ENCODE measurements at places on chromosomes 2 and 18.

- DNase-seq: no peak
These were observed 69.5 kb downstream of the KYNU start for GRCh38 chr2:142946941-142947340.

GRCh38 chr2:216188956-216189355 is 79.8 kb downstream of the XRCC5 start:
- no peak for DNase-seq

- no peak for DNase-seq
These were observed 38.6 kb downstream of the ACOXL start for GRCh38 chr2:110770959-110771431.

- DNase-seq: no peak
These were observed 435.6 kb upstream of the GYPC start for GRCh38 chr2:126220331-126220730.

- no peak for DNase-seq
These were observed 31.1 kb upstream of the GMCL1 start for GRCh38 chr2:69798290-69798908.

- DNase-seq: no peak
These were observed 1272.8 kb upstream of the ZEB2 start for GRCh38 chr2:145792745-145793144.

GRCh38 chr2:8615576-8616281 is 66.1 kb upstream of the ID2 start:
- peak; percentile 48 for DNase-seq

- DNase-seq: no peak
These were observed 72.3 kb downstream of the BARD1 start for GRCh38 chr2:214737188-214737587.

- no peak for DNase-seq
These were observed 77.0 kb downstream of the OTX1 start for GRCh38 chr2:63127594-63127993.

DNA sequence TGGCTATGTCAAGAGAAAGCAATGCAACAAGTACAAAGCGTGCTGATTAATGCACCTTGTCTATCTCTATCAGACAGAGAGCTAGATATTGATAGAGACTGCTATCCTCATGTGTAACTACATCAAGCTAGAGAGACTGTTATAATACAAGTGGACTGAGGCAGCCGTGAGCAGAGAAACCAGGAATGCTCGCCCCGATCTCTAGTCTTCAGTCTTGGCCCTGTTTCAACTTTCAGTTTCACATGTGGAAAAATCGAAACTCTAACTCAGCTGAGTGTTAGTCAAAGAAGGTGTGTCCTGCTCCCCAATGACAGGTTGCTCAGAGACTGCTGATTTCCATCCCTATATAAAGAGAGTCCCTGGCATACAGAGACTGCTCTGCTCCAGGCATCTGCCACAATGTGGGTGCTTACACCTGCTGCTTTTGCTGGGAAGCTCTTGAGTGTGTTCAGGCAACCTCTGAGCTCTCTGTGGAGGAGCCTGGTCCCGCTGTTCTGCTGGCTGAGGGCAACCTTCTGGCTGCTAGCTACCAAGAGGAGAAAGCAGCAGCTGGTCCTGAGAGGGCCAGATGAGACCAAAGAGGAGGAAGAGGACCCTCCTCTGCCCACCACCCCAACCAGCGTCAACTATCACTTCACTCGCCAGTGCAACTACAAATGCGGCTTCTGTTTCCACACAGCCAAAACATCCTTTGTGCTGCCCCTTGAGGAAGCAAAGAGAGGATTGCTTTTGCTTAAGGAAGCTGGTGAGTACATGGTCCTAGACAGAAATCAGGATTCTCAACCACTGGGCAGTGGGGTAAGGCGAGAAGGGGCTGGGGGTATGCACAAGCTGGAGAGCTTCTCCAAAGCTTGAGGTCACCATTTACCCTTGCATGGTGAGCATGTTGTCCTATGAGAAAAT is at the start of gene RSAD2:
Gene RSAD2 (plus strand): TSS at position 376 of the 903 bp plus-strand sequence. CDS start 24 bp downstream, at position 400.
- no peak for DNase-seq

GRCh38 chr2:111967018-111967417 is 68.6 kb downstream of the MERTK start:
- DNase-seq: no peak

DNA sequence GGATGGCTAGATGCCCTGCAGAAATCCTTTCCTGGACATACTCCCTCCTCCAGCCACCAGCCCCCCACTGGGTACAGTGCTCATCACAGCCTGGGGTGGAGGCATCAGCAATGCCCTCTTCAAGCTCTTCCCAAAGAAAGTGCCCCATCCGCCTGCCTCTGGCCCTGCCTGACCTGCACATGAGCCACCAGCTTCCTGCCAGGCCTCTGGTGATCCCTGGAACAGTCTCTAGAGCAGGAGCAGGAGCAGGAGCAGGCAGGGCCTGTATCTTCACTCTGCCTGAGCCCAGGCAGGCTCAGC is 54.1 kb upstream of the CAB39 start:
- no peak for DNase-seq

DNA sequence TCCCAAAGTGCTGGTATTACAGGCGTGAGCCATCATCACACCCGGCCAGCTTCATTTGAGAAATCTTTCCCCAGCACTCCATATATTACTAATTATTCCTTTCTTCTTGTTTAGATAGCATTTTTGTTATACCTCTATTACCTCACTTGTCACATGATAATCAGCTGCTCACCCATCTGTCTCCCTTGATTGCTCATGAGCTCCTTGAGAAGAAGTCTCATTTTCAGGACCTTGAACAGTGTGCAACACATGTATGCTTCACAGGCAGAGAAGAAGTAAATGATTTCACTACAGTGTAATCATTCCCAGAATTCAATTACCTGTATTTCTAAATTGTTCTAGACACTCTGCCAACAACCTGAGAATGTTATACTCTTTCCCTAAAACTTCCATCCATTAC is 6.2 kb downstream of the PAIP2B start:
- DNase-seq: no peak

DNA sequence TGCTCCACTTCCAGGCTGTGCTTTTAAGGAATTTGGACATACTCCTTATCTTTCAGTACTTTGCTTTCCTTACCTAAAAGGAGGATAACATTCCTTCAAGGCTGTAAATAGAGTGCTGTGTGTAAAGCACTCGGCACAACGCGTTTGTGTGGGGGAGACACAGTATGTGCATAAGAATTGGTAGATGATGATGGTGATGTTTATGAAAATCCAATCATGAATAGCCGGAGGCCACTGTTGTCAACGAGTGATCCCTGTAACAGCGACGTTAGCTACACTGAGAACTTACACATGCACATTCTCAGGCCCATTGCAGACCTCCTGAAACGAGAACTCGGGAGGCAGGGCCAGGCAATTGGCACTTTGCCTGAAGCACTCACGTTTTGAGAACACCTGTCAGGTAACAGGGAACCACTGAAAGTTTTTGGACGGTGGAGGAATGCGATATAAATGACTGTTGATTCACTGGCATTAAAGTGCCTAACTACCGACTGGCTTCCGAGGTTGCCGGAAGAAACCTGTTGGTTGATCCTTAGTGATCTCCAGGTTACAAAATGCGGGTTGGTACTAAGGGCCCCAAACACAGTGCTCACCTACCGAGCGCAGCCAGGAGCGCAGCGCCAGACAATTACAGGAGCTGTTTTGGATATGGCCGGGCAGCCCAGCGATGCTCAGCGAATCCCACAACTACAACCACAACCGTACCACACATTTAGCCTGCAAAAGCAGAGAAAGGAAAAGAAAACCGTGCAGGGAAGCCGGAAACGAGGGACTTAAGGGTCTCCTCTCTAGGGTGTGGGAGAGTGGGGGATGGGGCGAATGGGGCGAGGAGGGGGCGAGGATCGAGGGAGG is 1.0 kb upstream of the MAP4K4 start:
- DNase-seq: peak; percentile 71

DNA sequence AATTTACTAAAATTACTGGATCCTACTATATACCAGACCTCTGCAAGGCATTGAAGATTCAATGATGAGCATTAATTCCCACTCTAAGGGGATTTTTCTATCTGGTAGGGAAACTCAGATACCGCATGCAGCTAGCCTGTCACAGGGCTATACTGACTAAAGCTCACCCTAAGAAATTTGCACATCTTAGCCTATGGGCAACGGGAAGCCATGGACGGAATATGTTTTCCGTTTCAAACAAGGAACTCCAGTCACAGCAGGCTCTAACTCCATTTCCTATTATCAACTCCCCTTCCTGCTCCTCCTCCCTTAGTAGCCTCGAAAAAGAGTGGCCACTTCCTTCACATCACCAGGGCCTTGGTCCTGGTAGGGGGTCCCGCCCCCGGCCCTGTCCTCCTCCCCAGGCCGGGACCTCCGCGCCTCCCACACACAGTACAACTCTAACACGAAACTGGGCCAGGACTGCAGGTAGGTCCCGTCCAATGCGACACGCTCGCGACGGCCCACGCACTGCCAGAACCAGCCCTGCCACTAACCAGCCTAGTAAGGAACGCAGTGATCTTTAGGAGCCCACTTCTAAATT is 659 bp upstream of the COX5B start:
- DNase-seq: peak; percentile 86

- DNase-seq: no peak
These were observed 112.9 kb downstream of the CLIP4 start for GRCh38 chr2:29227935-29228675.

- DNase-seq: peak; percentile 84
These were observed 31.3 kb downstream of the KIAA2012 start for GRCh38 chr2:202104286-202104870.

DNA sequence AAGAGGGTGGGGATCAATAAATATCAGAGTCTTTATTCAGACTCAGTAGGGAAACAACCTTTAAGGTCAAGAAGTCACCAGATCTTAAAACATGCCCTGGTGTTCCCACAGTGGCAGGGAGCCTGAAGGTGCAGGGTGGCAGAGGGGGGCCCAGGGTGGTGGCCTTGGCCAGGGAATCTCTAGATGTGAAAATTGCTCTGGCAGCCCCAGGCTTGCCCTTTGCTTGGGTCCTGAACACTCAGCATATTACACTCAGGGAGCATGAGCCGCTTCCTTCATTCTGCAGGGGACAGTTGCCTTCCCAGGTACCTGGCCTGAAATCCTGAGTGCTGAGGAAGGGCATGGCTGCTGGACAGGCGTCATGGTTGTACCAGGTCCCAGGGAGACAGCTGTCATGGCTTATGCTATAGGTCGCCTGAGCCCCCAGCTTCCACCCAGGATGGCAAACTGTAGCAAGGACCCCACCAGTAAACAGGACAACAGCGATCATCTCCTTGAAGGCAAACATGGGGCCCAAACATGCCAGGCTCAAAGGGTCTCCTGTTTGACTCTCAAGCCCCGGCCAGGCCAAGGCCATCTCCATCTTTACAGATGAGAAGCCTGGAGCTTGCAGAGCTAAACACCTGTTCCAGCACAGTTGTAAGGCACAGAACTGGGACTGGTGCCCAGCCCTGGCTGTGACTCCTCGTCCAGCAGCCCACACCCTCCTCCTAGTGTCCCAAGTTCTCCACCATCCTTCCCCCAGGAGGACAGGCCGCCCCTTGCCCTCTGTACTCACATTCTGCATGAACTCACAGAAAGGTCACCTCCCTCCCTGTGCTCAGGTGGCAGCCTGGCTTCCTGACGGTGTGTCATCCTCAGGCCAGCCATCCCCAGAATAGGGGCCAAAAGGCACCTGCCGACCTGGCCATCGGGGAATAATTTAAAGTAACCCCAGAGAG is 14.6 kb downstream of the ABCG8 start:
- DNase-seq: no peak

DNA sequence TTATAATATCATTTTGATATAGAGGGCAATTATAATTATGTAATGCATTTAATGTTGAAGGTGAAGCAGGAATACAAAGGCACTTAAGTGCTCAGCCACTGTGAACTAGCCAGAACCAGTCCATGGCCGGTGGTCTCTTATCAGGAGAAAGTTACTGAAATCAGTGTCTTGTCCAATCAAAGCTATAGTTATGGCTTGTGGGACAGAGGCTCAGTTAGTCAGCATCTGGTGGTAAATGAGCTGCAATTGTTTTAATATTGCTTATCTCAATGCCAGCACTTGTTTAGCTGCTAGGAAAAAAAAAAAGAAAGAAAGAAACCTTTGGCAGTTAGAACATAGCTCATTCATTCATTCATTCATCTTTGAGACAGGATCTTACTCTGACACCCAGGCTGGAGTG is 3.8 kb upstream of the ALS2 start:
- no peak for DNase-seq

GRCh38 chr2:183993052-183993451 is 605.3 kb upstream of the ZNF804A start:
- no peak for DNase-seq

DNA sequence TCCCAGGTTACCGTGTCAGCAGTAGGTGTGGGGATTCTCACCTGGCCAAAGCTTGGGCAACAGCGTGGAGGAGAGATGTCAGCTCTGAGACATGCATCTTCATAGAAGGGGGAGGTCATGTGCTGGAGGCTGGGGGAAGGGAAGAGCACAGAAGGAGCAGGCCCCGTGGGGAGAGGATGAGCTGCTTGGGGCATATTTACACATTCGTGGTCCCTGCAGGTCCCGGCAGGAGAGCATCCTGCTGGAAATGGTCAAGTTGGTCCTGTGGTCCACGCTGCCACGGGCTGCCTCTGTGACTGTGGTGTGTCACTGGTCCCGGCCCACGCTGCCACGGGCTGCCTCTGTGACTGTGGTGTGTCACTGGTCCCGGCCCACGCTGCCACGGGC is 195.1 kb upstream of the TWIST2 start:
- no peak for DNase-seq

Measured in upper lobe of right lung (tissue), 1 donor.